Omental fat pad (tissue), 4 donors: ENCODE measurements at places on chromosomes 12 and 14. TPM values are rescaled to one million over a fixed set of nuclear protein-coding genes. Genes with fewer than 3 reads are reported as not detected.

Gene MIP
- total RNA-seq: not detected

Gene DENND5B
- total RNA-seq: 15.8 TPM

Gene CD27
- total RNA-seq: 0.96 TPM

Gene FZD10
- 0.84 TPM for total RNA-seq

Gene CCDC196
- not detected for total RNA-seq

Gene EPYC
- total RNA-seq: not detected

Gene TEX22
- total RNA-seq: 0.47 TPM

Gene NPFF
- total RNA-seq: not detected

- no peak for DNase-seq
Measured at GRCh38 chr12:32400866-32401265, 1.5 kb downstream of the FGD4 start.

DNA sequence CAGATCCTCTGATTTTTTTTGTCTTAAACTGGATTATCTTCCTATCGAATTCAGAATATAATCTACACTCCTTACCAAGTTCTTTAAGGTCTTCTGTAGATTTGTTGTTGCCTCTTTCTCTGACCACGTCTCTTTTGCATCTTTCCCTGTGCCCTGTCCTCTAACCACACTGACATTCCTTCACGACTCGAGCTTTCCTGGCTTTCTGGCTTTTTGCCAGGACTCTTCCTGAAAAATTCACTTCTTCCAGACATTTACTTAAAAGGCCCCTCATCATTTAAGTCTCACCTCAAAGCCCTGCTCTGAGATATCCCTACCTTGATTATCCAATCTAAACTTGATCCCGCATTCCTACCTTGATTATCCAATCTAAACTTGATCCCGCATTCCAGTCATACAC lies 422.3 kb upstream of the DCN start:
- DNase-seq: no peak

DNA sequence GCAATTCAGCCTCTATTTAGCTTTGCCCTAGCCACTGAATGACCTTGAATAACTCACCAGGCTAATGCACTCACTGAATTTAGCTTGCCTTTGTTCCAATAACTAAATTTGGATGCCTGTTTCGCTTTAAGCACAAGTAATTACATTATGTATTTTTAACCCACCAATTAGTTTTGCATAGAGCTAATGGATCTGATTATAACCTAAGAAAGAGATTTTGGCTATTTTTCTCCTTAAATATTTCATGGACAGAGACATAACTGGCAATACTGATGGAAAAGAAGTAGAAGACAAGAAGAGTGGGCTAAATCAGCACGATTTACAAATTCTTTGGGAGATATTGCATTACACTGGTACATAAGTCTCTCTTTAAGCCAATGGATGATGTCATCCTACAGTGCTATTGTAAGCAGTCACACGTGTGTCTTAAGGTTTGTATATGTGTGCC lies 85.7 kb downstream of the AKAP6 start:
- no peak for DNase-seq

- DNase-seq: no peak
Measured at GRCh38 chr12:114439817-114440216, 33.9 kb upstream of the TBX5 start.

DNA sequence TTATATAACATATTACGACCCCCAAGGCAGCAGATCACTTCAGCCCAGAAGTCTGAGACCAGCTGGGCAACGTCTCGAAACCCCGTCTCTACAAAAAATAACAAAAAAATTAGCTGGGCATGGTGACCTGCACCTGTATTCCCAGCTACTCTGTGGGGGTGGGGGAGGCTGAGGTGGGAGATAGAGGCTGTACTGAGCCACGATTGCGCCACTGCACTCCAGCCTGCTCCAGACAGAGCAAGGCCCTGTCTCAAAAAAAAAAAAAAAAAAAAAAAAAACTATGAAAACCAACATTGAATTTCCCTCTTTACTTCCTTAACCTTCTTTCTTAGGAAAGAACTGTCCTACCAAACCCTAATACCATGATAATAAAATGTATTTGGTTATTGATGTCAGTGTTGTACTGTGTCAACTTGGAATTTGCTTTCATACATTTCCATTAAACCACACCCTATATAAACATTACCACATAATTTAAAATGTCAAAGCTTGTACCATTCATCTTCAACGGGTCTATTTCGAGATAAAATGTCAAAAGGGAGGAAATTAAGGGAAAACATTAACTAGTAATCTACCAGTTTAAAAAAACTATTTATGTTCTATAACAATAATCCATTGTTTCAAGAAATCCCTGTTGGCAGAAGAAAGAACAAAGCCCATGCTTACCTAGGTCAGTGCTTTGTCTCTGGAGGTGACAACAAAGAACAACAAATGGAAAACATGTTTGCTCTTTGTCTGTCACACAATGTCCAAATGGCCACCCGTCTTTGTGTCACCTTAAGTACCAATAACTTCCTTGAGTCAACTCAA lies 17.4 kb downstream of the GALNT4 start:
- no peak for DNase-seq

GRCh38 chr14:29097476-29097875 lies 330.9 kb downstream of the FOXG1 start:
- no peak for DNase-seq

- DNase-seq: no peak
Measured at GRCh38 chr12:29581631-29582030, 84.1 kb upstream of the OVCH1 start.

GRCh38 chr12:26434299-26435068 lies 239.1 kb downstream of the SSPN start:
- DNase-seq: no peak

- no peak for DNase-seq
Measured at GRCh38 chr12:12138203-12139154, 67.7 kb downstream of the BCL2L14 start.

DNA sequence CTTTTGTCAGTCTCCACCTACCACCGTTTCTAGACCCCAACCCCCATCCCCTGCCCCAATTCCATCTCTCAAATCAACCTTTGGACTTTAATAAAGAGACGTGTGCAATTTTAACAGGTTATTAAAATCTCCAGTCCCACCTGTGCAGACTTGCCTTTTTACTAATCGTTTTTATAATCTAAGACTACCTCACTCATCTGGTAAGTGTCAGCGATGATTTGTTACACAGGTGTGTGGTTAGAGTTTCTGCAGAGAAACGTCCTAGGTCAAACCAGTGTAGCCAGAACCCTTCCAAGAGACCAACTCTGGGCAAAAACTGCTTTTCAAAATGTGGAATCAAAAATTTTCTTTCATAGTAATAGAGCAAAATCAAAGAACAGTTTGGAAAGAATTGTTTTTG lies 60.4 kb upstream of the PELI2 start:
- DNase-seq: no peak

- no peak for DNase-seq
Measured at GRCh38 chr12:74656251-74656650, 118.6 kb downstream of the ATXN7L3B start.

DNA sequence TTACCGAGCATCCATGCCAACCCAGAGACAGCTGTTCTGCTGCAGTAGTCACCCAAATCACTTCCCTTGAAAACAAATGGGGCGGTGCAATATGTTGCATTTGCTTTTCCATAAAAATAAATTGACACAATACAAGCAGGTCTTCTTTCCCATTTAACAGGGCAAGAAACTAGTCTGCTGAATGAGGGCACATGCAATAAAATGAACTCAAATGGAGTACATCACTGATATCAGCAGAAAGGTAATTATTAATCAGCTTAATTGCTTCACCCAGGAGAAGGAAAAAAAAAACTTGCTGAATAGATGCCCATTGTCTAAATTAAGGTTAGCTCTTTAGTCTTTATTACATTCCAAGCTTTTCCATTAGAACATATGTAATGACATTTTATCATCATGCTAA lies 175.1 kb upstream of the GZMB start:
- no peak for DNase-seq

DNA sequence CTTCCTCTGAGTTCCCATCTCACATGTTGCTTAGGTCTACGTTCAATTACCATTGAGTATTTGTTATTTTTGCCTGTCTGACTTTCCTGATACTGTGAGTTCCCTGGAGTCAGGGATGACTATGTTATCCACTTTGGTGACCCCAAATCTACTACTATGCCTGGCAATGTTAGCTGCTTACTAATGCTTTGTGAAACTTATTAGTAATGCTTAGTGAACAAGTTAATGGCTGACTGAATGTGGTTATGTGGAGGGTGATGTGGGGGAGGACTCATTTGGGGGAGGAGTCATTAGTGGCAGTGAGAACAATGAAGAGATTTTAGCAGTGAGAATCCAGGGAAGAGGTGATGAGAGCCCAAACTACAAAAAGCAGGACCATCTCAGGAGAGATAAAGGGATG lies 121.6 kb downstream of the KTN1 start:
- DNase-seq: no peak

- DNase-seq: no peak
Measured at GRCh38 chr14:95327558-95328374, 8.1 kb upstream of the CLMN start.
